Dermis blood vessel endothelial cell (primary cell): ENCODE measurements at places on chromosomes 7 and 10.
A peak's percentile ranks its signal among the peaks of the same experiment; 100 is the strongest.

- DNase-seq, result no peak
Measured at GRCh38 chr10:93494494-93494893, 1.9 kb upstream of the CEP55 start.

GRCh38 chr10:3195726-3196125 is 23.1 kb upstream of the PITRM1 start:
- no peak for DNase-seq

DNA sequence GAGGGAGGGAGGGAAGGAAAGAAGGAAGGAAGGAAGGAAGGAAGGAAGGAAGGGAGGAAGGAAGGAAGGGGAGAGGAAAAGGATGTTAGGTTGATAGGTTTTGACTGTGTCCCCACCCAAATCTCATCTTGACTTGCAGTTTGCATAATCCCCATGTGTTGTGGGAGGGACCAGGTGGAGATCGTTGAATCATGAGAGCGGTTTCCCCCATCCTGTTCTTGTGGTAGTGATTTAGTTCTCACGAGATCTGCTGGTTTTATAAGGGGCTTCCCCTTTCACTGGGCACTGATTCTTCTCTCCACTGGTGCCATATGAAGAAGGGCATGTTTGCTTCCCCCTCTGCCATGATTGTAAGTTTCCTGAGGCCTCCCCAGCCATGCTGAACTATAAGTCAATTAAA is 15.1 kb upstream of the NUDCD3 start:
- no peak for DNase-seq

GRCh38 chr10:119025336-119025735 is 4.2 kb upstream of the NANOS1 start:
- DNase-seq, result peak; percentile 67

DNA sequence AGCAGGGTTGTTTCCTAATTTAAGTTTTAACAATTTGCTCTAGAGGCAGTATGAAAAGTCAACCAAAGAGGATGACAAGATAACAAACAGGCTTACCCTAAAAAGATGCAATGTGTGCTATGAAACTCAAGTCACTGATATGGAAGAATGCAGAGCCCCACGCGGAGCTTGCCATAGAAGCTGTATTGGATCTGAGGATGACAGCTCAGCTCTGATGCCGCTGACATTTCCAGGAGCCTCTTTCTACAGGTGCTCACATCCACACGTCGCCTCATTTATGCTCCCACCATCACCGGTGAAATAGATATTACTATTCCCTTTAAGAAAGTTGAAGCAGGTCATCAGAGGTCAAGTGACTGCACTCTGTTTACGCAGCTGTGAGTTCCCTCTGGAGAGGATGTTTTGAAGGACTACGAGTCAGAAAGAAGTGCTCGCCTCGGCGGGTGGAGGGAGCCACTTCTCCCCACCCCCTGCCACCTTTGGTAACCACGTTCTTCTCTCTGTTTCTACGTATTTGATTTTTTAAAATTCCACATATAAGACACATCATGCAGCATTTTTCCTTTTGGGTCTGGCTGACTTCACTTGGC is 275.4 kb downstream of the GLRX3 start:
- no peak for DNase-seq

DNA sequence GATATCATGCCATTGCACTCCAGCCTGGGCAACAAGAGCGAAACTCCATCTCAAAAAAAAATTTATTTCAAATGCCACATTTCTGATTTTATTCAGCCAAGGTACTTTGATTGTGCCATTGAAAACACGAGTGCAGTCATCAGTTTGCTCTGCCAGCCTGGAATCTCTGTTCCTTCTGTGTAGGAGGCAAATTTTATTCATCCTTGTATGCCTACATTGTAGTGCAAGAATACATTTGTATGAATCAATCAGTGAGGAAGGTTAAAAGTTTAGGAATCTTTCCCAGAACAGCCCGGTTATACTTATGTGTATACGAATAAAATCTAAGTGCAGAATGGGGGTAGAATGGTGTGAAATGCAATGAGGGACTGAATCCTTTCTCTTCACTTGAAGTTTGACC is 886 bp upstream of the TET1 start:
- DNase-seq, result no peak

DNA sequence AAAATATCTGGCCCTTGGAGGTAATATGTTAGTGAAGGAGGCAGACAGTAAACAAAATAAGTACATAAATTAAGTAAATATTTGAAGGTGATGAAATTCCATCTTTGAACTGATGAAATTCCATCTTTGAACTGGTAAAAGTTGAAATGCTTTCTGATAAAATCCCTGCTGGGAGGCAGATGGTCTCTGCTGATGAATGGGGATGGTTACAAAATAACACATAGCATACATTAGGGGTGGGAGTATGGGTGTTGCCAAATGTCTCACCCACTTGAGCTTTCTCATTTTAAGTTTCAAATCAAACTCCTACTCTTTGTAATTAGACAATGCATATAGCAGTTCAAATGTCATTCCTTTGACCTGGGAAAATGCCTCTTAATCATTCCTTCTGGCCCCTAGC is 77.5 kb upstream of the SORCS3 start:
- DNase-seq, result no peak

DNA sequence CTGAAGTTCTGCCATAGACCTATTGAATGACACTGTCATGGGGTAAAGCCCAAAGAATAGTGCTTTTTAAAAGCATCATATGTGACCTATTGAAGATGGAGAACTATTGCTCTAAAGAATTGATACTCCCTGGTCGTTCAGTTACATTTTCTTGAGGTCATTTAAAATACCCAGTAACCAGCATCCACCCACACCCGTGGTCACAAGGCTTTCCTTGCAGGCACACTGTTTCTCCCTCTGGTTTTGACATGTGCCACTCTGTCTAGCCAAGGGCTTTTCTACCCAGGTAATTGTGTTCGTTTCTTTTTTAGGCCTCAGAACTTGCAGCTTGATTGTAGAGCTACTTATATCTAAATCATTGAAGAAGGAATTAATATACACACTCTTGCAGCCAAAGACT is 68.3 kb upstream of the LYZL2 start:
- no peak for DNase-seq

DNA sequence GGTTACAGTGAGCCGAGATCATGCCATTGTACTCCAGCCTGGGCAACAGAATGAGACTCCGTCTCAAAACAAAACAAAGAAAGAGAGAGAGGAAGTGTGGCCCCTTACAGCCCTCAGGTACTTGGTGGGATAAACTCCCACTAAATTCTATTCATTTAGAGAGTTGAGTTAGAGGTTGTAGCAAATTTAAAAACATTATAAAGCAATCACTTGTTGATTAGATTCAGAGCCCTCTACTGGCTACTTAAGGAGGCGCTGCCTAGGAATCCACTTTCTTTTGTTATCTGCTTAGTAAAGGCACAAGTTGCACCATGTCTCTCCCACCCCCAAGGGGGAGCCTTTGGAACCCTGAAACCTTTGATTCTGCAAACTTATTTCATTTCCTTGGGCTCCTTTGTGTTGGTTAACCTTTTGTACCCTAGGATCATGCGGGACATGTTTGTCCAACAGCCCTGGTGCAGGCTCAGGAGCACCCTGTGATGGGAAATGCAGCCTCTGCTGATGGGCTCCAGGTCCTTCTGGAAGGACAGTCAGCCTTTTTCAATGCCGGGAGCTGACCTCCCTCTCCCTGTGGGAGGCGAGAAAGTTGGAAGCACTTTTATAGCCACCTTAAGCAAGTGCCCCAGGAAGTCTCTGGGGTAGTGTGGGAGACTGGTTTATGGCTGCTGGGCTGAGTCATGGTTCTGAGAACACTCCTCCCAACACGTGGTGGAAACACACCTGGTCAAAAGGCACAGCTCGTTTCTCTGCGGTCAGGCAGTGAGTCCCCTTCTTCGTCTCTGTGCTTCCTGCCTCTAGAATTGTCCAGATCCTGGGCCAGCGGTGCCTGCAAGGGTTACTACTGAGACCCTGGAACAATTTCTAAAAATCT is 2.3 kb downstream of the HKDC1 start:
- DNase-seq, result peak; percentile 82

- peak; percentile 69 for DNase-seq
Measured at GRCh38 chr7:5692845-5693278, 88.6 kb downstream of the RNF216 start.

GRCh38 chr7:74026903-74027682 is 880 bp upstream of the ELN start:
- peak; percentile 77 for DNase-seq

DNA sequence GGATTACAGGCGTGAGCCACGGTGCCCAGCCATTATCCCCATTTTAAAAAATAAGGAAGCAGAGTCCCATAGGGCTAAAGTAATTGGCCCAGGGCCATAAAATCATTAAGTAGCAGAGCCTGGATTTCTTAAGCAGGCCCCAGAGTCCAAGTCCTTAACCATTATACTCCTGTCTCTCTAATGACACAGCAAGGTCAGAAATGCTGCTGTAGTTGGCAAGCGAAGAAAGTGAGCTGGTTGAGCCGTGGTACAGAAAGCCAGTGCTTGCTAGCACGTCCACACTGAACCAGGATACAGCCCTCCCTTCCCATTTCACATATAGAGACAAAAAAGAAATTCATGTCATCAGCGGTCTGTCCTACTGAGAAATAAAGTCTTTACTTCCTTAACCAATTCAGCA is 562.7 kb downstream of the GALNT17 start:
- no peak for DNase-seq

DNA sequence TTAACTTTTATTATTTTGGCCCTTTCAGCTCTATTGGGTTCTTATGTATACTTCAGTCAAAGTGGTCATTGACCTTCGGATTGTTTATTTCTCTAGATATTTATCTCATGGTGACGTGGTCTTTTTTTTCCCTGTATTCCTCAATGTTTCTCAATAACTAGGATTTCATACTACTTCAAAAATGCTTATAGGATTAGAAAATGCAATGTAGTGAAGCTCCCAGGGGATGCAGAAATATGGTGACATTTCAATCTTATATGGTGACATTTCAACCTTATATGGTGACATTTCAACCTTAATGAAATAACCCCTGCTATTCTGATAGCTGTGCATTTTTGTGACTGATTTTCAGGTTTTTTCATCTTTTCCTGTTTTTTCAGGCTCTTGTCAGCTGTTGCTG is 51.4 kb downstream of the CHRM2 start:
- DNase-seq, result no peak

DNA sequence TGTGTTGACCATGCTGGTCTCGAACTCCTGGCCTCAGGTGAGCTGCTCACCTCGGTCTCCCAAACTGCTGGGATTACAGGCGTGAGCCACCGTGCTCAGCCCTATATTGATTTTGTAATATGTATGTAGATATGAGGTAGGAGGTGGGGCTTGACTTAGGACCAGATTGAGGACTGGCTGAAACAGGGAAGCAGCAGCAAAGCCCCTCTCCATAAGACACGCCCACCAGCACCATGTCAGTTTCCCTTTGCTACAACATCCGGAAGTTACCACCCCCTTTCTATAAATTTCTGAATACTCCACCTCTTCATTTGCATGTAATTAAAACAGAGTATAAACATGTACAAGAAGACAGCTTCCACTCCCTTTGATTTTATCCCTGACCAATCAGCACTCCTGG is 47.9 kb upstream of the MYL10 start:
- DNase-seq, result no peak

- DNase-seq, result no peak
Measured at GRCh38 chr10:47405857-47406547, 21.9 kb upstream of the ZNF488 start.

DNA sequence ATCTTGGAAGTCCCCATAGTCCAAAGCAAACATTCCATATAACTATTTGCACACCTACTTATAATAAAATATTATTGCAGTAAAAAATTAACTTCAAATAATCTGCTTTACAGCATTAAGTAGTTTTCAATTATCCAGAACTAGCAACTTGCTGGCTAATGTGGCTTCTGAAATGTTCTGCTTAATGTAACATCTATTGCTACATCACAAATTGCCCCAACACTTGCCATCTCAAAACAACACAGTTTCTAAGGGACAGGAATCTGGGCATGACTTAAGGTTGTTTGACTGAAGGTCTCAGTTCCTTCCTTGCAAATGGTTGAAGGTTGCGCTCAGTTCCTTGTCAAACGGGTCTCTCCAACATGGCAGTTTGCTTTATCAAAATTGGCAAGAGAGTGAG is 378.5 kb upstream of the SEMA3C start:
- DNase-seq, result no peak

GRCh38 chr7:114212721-114213429 is 201.7 kb upstream of the FOXP2 start:
- DNase-seq, result no peak

- DNase-seq, result peak; percentile 46
Measured at GRCh38 chr10:5447056-5447455, 34.7 kb downstream of the NET1 start.

DNA sequence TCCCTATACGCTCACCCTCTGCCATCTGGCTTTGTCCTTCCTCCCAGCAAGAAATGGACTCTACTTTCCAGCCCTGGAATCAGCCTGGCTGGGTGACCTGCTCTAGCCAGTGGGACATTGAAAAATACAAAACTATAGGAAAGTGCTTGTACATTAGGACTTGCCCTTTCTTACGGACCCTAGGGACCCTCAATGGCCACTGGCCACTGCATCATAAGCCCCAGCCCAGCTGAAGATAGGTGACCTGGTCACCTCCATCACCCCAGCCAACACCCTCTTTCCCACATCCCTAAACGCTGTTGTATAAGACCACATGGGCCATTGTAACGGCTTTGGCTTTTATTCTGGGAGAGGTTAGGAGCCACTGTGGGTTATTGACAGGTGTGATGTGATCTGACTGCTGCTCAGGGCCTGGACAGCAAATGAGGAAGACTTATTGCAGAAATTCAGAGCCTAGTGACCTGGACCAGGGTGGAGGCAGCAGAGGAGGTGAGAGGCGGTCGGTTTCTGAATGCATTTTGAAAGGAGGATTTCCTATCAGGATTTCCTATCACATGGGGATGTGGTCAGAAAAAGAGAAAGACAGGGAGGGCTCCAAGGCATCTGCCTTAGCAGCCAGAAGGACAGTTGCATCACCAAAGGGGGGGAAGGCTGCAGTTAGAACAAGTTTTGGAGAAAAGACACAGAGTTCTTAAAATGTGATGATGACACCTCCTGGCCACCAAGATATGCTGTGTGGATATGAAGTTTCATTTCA is 2.2 kb upstream of the LMBR1 start:
- peak; percentile 70 for DNase-seq

- DNase-seq, result no peak
Measured at GRCh38 chr7:103843689-103844480, 145.6 kb downstream of the RELN start.

GRCh38 chr7:105581066-105581811 is at the start of gene EFCAB10:
Gene EFCAB10, minus strand, starts transcription at chr7:105581493. Its CDS starts 30 bp downstream, at chr7:105581463.
- peak; percentile 68 for DNase-seq

GRCh38 chr10:62788861-62789467 is 15.6 kb upstream of the ADO start:
- DNase-seq, result no peak
